ENCODE measurements at places on chromosomes 16 and 17.

DNA sequence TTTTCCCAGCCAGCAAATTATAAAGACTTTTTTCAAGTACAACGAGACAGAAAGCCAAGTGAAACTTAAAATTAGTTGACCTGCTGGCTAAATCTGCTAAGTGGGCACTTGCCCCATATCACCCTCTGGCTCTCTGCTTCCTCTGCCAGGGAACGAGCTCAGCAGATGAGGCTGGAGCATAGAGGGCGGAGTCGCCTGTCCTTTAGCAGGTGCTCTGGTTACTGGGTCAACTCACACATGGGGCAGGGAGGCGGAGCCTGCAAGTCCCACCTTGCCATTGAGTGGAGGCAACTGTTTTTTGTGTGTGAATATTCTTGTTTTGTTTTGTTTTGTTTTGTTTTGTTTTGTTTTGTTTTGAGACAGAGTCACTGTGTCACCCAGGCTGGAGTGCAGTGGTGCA lies 62.5 kb downstream of the EMP2 start:
- DNase-seq: no peak

GRCh38 chr16:85912211-85912974 lies 13.4 kb downstream of the IRF8 start:
- DNase-seq: no peak

DNA sequence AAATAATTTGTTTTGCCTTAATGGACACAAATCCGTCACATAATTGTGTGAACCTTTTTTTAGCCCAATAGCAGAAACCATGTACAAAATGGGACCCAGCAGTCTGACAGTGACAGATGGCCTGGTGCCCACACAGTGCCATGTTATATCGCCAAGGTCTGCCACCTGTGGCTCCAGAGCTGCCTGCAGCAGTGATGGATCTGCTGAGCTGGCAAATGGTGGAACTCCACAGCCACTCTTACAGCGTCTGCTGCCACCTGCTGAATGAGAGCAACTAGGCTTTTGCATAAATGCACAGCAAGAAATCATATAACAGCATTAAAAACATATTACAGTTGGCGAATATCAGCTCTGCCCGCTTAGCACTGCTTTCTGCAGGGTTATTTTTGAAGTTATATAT lies 59.4 kb downstream of the NUP93 start:
- DNase-seq: no peak

DNA sequence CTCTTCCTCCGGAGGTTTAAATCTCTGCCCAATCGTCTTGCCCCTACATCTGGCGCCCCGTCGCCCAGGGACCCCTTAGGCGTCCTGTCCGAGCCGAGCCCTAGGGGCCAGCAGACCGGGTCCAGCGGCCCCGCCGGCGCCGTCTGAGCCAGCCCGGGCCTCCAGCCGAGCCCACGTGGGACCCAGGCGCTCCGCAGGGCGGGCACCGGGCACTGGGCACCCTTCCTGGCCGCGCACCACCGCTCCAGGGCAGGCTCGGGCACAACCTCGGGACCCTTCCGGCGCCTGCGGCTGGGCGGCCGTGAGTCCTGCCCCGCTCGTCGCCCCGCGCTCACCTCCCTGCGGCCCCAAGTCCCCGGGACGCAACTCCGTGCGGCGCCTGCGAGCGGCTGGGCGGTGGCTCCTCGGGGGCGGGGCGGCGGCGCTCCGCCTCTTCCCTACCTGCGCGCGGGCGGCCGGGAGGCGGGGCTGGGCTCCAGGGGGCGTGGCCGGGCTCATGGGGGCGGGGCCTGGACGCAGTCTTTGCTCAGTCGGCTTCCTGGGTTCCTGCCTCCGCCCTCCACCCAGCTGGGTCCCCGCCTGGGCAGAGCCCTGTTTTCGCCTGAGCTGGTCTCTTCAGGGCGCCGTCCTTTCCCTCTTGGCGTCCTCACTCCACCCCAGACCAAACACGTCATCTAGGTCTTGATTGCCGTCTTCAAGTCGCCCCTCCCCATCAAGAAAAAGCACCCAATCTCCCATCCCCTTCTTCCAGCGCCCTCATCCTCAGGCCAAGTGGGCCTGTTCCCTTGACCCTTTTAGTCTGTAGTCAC lies at the start of gene RHBDF2:
TSS of gene RHBDF2 (minus strand) at position 406 of the 809 bp plus-strand sequence. CDS start 19,899 bp downstream, outside the sequence.
- peak; percentile 96 for DNase-seq

GRCh38 chr17:76953946-76954345 lies 85.7 kb downstream of the MGAT5B start:
- no peak for DNase-seq

DNA sequence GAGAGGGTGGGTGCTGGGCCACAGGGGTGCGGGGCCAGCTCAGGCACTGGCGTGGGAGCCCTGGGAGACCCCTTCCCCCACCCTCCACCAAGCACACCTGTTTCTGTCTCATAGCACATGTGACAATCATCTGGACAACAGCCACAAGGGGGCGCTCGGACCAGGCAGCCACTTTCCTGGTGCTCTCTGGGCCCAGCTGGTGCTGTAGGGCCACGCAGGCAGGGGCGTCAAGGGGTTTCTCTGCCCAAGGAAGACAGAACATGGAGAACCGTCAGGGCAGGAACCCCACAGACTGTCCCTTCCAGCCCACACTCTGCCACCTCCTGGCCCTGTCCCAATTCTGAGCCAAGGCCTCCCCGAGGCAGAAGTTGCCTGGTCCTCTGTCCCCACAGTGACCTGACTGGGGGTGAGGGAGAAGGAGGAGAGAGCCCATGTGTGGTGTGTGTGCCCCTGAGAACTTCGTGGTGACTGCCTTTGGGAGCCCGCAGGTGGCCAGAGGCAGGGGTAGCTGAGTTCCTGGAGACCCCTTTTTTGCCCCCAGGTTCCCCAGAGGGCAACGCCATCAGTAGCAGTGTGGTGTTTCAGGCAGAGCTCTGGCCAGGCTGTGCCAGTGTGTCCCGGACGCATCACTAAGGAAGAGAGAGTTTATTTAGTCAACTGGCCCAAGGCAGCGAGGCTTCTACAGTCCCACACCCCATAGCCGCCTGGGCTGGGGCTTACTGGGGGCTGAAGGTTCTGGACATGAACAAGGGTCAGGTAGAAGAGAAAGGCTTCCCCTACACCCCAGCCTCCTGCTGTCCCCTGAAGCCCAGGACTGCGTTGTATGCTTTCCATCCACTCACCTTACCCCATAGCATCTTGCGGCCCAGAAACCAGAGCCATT lies 3.1 kb upstream of the SETD6 start:
- peak; percentile 58 for DNase-seq

GRCh38 chr17:79951361-79952264 lies 84.1 kb downstream of the TBC1D16 start:
- DNase-seq: no peak

DNA sequence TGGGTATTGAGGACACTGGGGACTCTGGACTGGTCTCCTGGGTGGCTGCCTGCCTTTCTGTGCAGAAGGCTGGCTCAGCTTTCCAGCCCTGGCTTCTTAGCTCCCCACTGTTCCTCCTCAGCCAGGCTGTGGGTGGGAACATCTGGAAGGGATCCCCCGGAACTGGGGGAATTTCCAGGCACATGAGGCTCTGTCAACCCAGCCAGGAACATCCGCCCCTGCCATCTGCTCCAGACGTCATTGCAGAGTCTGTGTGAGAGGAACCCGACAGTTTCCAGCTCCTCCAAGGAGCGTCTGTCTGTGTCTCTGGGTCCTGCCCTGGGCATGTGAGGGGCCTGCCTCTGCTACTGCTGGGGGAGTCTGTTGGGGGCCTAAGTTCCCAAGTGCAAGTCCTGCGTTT lies 36.2 kb upstream of the CRHR1 start:
- no peak for DNase-seq

DNA sequence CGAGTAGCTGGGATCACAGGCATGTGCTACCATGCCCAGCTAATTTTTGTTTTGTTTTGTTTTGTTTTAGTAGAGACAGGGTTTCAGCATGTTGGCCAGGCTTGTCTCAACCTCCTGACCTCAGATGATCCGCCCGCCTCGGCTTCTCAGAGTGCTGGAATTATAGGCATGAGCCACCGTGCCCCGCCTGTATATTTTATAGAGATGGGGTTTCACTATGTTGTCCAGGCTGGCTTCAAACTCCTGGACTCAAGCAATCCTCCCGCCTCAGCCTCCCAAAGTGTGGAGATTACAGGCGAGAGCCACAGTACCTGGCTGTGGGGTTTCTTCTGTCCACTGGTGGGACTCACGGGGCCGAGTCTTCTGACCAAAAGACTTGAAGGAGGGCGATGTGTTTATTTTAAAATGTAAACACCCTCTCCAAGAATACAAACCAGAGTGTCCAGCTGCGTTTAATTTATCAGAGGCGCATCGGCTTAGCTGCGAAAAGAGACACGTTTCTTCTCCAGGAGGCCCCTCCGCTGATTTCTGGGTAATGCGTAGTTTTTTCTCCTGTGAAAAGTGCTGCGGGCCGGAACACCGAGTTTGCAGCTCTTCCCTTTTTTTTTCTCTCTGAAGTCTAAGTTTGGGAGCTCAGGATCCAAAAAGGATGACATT lies 86.9 kb upstream of the CIBAR2 start:
- no peak for DNase-seq

DNA sequence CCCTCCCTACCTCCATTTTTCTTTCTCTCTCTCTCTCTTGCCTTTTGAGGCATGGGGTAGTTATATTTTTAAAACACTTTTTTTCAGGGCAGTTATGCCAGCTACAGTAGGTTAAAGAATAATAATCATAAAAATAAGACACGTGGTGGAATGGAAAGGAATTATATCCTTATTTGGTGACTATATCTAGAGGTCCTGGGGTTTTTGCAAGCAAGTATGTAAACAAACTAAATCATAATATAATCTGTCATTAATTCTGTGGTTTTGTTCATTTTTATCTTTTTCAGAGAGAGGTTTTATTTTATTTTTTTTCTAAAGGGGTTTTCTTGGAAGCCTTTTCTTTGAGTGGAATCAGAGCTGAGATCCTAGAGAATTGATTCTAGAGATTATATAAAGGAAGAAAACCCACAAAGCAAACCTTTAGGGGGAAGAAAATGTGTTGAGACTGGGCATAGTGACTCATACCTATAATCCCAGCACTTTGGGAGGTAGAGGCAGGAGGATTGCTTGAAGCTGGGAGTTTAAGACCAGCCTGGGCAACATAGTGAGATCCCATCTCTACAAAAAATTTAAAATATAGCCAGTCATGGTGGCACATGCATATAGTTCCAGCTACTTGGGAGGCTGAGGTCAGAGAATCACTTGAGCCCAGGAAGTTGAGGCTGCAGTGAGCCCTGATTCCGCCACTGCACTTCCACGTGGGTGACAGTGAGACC lies 53.2 kb downstream of the NQO1 start:
- DNase-seq: no peak

GRCh38 chr17:74119965-74120364 lies 83.5 kb upstream of the RPL38 start:
- DNase-seq: no peak

GRCh38 chr17:65560628-65561451 lies 608 bp downstream of the AXIN2 start:
- DNase-seq: peak; percentile 43

DNA sequence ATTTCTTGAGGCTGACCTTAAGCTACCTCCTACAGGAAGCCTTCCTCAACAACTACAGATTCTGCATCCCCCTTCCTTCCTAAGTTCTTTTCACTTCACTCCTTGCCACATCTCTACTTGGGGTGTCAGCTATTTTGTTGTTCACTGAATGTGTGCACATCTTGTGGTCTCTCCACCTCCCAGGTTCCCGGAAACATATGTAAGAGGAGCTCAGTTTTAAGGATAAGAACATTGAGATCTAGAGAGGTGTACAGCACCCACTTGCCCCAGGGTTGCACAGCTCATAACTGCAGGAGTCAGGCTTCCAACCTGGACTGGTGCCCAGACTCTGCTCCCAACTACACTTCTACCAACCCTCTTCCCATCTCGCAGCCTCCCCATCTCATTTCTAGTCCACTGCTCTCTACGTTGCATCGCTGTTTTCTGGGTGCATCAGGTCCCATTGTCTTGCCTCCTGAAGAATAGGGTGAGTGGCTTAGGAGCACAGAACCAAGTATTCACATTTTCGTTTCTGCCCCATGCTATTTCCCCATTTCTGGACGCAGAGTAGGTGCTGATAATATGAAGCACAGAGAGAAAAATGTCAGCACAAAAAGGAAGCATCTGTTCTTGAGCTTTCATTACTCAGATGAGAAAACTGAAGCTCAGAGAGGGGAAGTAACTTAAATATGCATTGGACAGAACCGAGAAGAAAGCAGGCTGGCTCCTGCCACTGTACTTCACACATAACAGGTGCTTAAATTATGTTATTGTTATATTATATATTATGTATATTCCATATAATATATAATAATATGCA lies 292.0 kb upstream of the CCL2 start:
- DNase-seq: no peak

- no peak for DNase-seq
Measured at GRCh38 chr17:7894226-7894625, 5.6 kb downstream of the CHD3 start.

GRCh38 chr17:48153691-48154358 lies 46.3 kb downstream of the SNX11 start:
- peak; percentile 9 for DNase-seq

- no peak for DNase-seq
Measured at GRCh38 chr16:1678500-1679098, 520 bp downstream of the JPT2 start.

DNA sequence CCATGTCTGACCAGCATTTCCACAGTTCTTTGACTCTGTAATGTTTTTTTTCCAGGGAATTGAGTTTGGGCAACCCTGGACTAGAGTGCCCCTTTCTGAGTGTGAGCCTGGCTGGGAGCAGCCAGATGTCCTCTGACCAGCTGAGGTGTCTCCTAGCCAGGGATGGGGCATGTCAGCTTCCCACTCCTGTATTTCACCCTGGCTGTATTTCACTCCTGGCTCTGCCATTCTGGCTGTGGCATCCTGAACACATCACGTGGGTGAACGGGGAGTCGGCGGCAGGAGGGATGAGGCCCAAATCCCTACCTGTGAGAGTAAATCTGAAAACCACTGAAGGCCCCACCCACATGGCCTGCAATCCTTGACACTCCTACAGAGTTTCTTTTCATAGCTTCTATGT lies 31.3 kb downstream of the KDM8 start:
- no peak for DNase-seq

GRCh38 chr16:66984892-66985311 lies 3.5 kb upstream of the CES4A start:
- no peak for DNase-seq

- DNase-seq: no peak
Measured at GRCh38 chr16:26510924-26511323, 555.8 kb upstream of the C16orf82 start.

- no peak for DNase-seq
Measured at GRCh38 chr17:27407916-27408864, 48.1 kb upstream of the KSR1 start.

GRCh38 chr17:67833134-67833533 lies 7.8 kb downstream of the BPTF start:
- no peak for DNase-seq

- no peak for DNase-seq
Measured at GRCh38 chr17:37463039-37463438, 26.7 kb upstream of the DUSP14 start.

- DNase-seq: no peak
Measured at GRCh38 chr17:488993-489757, 136.6 kb upstream of the RPH3AL start.

- DNase-seq: no peak
Measured at GRCh38 chr17:43974382-43975266, 20.9 kb upstream of the PYY start.

DNA sequence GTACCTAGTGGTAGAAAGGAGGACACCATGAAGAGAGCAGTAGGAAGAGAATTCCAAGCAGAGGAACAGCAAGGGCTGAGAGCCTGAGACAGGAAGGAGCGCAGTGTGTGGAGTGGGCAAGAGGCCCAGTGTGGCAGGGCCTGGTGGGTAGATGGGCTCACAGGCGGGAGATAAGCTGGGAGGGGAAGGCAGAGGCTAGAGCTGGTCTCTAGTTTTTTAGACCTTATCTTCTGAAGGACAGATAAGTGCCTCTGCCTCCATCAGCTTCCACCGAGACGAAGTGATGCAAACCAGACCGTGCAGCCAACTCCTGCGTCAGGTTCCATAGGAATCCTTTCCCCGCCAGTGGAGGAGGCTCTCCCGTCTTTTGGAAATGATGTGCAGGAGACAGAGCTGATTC lies 33.6 kb downstream of the CDH1 start:
- DNase-seq: no peak

All from immature natural killer cell (primary cell).